Activated CD8-positive, alpha-beta memory T cell treated with anti-CD3 and anti-CD28 coated beads for 48 hours (primary cell): ENCODE measurements at places on chromosomes 3 and 15.

DNA sequence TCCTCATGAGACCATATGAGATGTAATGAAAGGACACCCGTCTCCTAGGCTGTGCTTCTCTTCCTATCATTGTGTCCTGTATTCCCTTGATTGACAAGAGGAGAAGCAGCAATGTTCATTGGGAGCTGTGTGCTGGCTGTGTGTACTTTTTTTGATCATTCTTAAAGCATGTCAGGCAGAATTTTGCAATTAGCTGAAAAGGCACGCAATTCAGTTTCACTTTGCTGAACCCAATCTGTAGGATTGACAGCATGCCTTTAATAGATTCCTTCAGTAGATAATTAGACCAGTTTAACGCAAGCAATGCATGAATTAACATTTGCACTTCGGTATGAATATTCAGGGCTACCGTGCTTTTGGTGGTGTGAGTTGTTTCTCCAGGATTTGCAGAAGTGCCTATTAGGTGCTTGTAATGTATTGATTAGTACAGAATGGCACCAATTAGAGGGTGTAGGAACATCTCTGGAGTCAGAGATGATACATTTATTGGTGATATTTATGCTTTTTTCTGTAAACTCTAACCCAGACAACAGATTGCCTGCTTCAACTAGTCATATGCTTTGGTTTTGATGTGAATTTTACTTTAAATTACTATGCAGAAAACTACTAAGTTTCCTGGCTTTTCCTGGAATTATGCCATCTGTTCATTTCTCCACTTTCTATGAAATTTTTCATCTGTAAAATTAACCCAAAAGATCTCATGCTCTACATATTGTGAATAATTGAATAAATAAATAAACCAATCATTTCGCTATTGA lies 114.3 kb downstream of the NSUN3 start:
- DNase-seq = no peak

DNA sequence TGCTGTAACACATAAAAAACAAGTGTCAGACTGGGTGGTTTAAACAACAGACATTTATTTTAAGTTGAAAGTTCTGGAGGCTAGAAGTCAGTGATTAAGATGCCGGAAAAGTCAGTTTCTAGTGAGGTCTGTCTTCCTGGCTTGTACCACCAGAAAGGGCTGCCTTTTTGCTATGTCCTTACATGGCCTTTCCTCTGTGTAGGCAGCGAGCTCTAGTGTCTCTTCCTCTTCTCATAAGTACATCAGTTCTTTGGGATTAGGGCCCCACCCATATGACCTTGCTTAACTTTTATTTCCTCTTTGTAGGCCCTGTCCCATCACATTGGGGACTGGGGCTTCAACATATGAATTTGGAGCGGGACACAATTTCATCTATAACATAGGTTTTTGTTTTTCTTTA lies 128.0 kb downstream of the BBX start:
- DNase-seq = no peak

DNA sequence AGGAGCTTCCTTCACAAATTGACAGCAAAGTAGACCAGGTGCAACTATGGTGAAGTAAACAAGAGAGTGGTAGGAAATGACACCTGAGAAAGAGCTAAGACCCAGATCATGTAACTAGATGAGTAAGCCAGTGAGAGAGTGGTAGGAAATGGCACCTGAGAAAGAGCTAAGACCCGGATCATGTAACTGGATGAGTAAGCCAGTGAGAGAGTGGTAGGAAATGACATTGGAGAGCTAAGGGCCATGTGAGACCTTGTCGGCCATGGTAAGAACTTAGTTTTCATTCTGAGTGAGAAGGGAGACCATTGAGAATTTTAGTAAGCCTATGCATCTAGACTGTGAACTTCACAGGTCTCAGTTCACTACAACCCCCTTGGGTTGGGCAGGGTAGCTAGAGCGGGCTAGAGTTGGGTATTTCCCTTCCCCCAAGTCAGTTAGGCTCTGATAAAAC lies 5.4 kb upstream of the SENP7 start:
- peak; percentile 9 for DNase-seq

- no peak for DNase-seq
These were observed 36.5 kb downstream of the GMNC start for GRCh38 chr3:190826018-190826417.
